Psoas muscle (tissue), 8 donors: ENCODE measurements at places on chromosomes 5 and 9.

- no peak for DNase-seq
Measured at GRCh38 chr9:68506551-68506950, 34.1 kb downstream of the TMEM252 start.

DNA sequence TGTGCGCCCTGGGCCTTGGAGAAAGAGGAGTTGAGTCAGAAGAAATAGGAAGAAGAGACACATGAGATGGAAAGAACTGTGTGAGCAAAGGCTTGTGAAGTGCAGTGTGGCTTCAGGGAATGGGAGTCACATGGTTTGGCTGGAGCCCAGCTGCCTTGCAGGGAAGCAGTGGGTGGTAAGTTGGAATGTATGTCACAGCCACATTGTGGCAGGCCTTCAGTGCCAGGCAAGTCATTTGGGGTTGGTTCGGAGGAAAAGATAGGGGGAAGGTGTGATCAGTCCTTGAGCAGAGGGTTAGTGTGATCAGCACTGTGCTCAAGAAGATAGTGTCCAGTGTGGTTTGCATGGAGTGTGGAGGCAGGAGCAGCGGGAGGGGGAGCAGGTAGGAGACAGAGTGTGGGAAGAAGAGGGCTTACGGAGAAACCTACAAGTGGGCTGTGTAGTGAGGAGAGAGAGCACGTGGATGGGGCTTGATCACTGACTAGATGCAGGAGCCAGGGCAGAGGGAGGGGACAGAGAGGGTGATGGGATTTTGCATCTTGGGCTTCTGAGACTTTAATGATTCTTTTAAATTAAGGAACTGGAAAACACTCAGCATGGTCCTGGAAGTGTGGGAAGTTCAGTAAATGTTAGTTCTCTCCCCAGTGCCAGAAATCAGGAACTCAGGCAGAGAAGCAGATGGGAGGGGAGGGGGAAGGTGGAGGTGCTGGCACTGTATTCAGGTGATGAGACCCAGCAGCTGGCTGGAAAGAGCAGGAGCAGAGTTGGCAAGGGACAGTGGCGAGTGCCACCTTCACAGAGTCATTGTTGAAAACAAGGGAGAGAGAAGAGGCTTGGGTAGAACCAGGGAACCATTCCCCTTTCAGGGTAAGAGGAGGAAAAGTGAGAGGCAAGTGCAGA is 46.6 kb downstream of the ARHGAP26 start:
- peak; percentile 64 for DNase-seq

DNA sequence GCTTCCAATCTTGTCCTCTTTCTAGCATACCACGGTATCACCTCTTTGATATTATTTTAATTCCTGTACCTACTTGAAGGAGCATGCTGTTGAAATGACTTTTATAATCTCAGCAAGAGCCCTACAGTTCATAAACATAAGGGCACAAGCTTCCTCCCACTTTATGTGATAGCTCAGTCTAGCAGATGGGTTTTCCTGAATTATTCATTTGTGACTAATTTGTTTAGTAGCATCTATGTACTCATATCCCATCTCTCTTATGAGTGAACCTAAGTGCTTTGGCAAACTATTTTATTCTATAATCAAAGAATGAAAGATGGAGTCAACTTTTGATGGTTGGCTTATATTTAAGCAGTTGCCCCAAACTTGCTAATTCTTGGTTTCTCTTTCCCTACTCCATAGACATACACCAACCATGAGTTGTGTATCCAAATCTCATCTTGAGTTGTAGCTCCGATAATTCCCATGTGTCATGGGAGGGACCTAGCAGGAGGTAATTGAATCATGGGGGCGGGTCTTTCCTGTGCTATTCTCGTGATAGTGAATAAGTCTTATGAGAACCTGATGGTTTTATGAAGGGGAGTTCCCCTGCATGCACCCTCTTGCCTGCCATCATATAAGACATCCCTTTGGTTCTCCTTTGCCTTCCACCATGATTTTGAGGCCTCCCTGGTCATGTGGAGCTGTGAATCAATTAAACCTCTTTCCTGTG is 17.7 kb downstream of the TXNDC8 start:
- no peak for DNase-seq

- DNase-seq = no peak
Measured at GRCh38 chr9:89342213-89342612, 23.9 kb downstream of the SECISBP2 start.

DNA sequence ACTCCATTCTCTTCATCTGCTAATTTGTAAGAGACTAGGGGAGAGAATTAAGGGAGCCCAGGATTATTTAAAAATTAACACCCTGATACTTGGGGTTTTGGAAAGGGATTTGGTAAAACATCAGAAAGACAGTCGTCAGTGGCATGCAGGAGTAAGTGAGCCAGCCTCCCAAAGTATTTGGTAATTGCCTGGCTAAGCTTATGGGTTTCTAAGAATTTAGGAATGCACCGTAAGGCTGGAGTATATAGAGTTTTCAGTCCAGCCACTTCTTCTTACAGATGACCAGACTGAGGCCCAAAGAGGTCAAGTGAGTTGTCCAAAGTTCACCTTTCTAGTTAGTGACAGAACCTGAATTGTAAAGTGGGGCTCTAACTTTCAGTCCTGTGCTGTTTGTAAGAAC is 25.8 kb upstream of the NFIB start:
- no peak for DNase-seq

DNA sequence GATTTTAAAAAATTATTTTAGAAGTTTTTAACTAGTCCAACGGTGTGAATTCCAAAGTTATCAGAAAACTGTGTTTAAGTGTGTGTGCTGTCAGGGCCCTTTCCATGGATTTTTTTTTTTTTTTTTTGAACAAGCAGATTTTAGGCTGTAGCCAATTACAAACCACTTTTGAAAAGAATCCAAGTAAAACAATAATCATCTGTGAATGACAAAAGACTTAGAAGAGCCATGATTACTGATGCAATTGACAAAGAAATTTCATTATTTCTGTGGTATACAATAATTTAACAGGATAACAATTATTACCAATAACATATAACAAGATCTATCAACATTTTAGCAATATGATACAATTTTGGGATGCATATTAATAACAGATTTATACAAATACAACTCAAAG is 16.2 kb upstream of the PAIP1 start:
- no peak for DNase-seq

- DNase-seq = no peak
Measured at GRCh38 chr5:124724357-124725039, 21.9 kb downstream of the ZNF608 start.

DNA sequence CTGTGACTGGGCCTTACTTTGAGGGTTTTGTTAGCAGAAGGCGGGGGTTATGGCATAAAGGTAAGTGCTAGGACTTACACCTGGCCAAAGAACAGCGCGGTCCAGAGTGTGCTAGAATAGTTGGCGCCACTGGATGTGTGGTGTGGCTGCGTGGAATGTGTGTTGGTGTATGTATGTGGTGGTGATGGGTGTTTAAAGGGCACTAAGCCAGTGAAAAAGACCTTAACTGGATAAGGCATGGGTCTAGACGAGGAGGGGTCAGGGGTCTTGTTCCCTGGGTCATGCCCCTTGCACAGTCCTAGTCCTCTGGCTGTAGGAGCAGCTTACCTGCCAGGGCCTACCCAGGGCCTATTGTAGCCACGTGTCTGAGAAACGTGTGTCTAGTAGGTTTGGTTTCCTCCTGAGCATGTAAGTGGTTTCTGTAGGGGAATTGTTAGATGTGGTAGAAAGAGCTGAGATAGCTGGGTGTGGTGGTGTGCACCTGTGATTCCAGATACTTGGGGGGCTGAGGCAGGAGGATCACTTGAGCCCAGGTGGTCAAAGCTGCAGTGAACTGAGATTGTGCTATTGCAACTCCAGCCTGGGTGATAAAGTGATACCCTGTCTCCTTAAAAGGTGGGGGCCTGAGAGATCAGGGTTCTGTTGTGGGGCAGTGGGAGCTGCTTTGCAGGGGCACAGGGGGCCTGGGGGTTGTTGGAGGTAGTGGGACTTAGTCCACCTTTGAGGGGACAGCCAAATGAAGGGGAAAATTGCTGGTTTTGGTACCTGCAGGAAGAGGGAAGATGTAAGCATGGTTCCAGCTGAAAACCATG is 55.2 kb downstream of the HSPA4 start:
- no peak for DNase-seq

DNA sequence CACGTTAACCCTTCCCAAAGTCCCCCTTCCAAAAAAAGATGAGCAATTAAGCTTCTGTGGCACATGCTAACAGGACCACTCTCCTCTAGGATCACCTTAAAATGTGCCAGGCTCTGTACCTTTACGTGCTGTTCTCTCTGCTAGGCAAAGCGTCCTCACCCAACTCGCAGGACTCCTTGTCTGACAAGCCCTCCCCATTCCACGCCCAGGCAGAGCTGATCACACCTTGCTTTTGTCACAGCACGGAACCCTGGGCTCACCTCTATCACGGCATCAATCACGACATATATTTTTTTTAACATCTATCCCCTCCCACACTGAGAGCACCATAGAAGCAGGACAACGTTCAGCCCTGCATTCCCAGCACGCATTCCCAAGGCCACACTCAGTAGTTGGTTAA is 47.1 kb downstream of the CDK5RAP2 start:
- DNase-seq = no peak

GRCh38 chr5:21776466-21776865 is 1076.7 kb downstream of the CDH12 start:
- no peak for DNase-seq
